ENCODE measurements at places on chromosomes 4 and X. TPM values are rescaled to one million over a fixed set of nuclear protein-coding genes. Genes with fewer than 3 reads are reported as not detected.

The GABRG1 gene
- total RNA-seq: not detected

The PNPLA4 gene
- total RNA-seq: 9.4 TPM

The KIF4A gene
- total RNA-seq: 29.8 TPM

The NMU gene
- total RNA-seq: not detected

The MAGEC3 gene
- total RNA-seq: not detected

The ERAS gene
- not detected for total RNA-seq

The SPINK2 gene
- not detected for total RNA-seq

The CFAP299 gene
- not detected for total RNA-seq

The PCSK1N gene
- 0.55 TPM for total RNA-seq

DNA sequence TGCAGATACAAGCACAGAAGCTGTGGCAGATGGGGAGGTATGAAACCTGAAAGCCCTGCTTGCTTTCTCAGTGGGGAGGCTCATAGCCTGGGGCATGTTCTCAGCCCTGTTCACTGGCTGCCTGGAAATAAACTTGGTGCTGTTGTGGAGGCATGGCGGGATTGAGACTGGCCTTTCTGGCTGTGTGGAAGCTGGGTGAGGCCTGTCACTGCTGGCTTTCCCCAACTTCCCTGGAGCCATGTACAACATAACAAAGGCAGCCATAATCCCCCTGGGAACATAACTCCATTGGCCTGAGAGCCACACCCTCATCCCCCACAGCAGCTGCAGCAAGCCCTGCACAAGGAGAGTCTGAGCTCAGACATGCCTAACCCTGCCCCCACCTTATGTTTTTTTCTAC, 237.7 kb upstream of the TLL1 start:
- H3K4me3 ChIP-seq: no peak overlapping the region
- no peaks in the 10 kb centered on the region for H3K36me3 ChIP-seq
- H3K4me1 ChIP-seq: no peaks in the 10 kb centered on the region
- no peak for DNase-seq
- no peaks in the 10 kb centered on the region for H3K27me3 ChIP-seq

- H3K4me3 ChIP-seq: no peak overlapping the region
- no peaks in the 10 kb centered on the region for H3K27me3 ChIP-seq
- H3K27ac ChIP-seq: no peak overlapping the region
- peaks cover 15% of the 10 kb centered on the region for H3K36me3 ChIP-seq
- no peak for DNase-seq
Measured at GRCh38 chr4:45172636-45173035, 446.3 kb upstream of the GNPDA2 start.

DNA sequence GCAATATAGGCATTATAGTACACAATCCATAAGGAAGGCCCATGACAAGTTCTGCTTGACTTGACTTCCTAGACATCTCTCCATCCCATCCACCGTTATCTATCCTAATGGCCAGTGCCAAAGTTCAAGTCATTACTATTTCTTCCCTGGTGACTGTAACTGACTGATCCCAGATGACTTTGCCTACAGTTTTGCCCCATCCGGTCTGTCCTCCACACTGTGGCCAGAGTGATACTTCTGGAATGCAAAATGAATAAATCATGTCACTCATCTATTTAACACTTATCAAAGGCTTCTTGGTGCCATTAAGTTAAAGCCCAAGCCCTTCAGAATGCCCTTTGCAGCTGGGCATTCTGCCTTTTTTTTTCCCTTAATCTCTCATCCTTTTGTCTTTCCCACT, 130.8 kb downstream of the PPARGC1A start:
- no peaks in the 10 kb centered on the region for H3K36me3 ChIP-seq
- H3K4me3 ChIP-seq: no peak overlapping the region
- no peak for DNase-seq
- H3K4me1 ChIP-seq: no peaks in the 10 kb centered on the region
- H3K27ac ChIP-seq: no peak overlapping the region

DNA sequence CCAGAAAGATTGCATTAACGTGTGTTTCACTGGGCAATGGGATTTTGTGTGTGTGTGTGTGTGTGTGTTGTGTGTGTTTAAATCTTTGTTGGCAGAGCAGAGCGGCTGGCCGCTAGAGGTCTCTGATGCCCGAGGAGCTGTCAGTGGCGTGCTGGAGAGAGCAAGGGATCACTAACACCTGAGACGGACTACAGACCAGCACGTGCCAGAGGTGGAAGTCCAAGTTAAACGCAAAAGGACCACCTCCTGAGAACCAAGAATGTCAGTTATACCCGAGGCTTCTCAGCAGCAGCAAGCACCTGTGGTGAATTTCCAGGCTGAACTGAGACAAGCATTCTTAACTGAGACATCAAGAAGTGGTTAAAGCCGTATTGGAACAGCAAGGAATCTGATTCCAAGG, 9.0 kb upstream of the SLC25A14 start:
- no peaks in the 10 kb centered on the region for H3K36me3 ChIP-seq
- DNase-seq: no peak
- no peak overlapping the region for H3K27ac ChIP-seq
- H3K4me1 ChIP-seq: no peaks in the 10 kb centered on the region

DNA sequence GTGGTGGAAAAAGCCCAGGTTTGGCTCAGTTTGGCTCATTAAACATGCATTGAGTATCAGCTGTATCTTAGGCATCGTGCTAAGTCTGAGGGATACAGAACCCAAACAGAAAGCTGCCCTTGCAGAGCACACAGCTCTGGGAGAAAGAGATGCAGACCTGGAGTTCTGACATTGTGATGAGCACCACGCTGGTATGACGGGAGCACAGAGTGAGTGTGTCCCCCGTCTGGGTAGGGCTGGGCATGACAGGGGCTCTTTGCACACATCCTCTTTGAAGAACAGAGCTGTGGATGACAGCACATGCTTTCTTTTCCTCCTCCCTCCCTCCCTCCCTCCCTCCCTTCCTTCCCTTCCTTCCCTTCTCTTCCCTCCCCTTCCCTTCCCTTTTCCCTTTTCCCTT, 52.2 kb downstream of the CLCN4 start:
- DNase-seq: no peak
- no peak overlapping the region for H3K27ac ChIP-seq
- no peaks in the 10 kb centered on the region for H3K36me3 ChIP-seq

GRCh38 chrX:131762802-131763234, 218.9 kb downstream of the OR13H1 start:
- H3K4me1 ChIP-seq: no peaks in the 10 kb centered on the region
- H3K4me3 ChIP-seq: no peak overlapping the region
- H3K27ac ChIP-seq: no peak overlapping the region
- DNase-seq: no peak
- H3K27me3 ChIP-seq: no peaks in the 10 kb centered on the region

GRCh38 chr4:185261946-185262345, 52.5 kb downstream of the SNX25 start:
- no peaks in the 10 kb centered on the region for H3K36me3 ChIP-seq
- no peak for DNase-seq
- peak overlapping the region; percentile 19 for H3K27ac ChIP-seq
- H3K4me1 ChIP-seq: peaks cover 7% of the 10 kb centered on the region
- no peaks in the 10 kb centered on the region for H3K27me3 ChIP-seq

DNA sequence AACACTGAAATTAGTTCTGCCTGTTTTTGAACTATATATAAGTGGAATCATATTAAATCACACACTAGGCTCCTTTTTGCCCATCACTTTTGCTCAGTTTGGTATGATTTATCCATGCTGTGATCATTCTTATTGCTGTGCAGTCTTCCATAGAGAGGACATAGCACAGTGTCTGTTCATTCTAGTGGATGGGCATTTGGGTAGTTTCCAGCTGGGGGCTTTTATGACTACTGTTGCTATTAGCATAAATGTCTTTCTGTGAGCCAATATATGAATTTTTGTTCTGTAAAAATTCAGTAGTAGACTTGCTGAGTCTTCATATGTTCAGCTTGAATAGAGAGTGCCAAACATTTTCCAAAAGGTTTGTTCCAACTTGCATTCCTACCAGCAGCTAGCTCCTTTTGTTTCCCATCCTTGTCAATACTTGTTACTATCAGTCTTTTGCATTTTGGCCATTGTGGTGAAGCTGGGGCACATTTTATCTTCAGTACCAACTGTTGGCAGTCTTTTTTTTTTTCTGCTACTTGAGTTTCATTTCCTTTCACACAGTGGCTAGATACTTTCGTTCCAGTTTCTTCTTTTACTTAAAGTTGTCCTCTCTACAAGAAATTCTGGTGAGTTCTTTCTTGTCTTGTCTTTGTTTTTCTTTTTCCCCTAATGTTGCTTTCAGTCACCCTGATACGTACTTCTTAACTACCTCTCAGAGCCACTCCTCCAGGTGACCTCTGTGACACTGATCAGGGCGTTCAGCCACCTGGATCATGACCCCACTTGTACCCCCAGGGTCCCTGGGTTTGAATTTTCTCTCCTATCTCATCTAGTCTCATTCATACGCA, 87.0 kb downstream of the ANXA3 start:
- peaks cover 7% of the 10 kb centered on the region for H3K4me1 ChIP-seq
- peaks cover 3% of the 10 kb centered on the region for H3K27me3 ChIP-seq
- H3K27ac ChIP-seq: peak overlapping the region; percentile 29
- H3K4me3 ChIP-seq: peak overlapping the region; percentile 45

DNA sequence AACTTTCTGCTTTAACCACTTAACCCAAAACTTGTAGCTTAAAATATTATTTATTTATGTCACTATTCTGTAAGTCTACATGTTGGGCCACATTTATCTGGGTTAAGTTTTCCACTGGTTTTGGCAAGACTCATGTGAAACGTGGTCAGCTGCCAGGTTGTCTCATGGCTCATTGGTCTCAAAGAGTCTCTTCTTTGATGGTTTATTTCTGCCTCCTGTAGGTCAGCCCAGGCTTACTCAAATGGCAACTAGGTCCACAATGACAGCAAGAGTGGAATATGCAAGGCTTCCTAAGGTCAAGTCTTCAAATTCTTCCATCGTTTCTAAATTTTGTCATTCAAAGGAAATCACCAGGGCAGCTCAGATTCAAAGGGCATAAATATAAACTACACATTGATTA, 828.7 kb downstream of the PCDH7 start:
- no peaks in the 10 kb centered on the region for H3K4me1 ChIP-seq
- no peaks in the 10 kb centered on the region for H3K36me3 ChIP-seq
- DNase-seq: no peak
- no peak overlapping the region for H3K4me3 ChIP-seq

- H3K27ac ChIP-seq: no peak overlapping the region
- H3K4me3 ChIP-seq: no peak overlapping the region
- H3K36me3 ChIP-seq: peaks cover 4% of the 10 kb centered on the region
- no peaks in the 10 kb centered on the region for H3K27me3 ChIP-seq
- no peak for DNase-seq
Measured at GRCh38 chr4:62560858-62561257, 1360.7 kb downstream of the ADGRL3 start.

DNA sequence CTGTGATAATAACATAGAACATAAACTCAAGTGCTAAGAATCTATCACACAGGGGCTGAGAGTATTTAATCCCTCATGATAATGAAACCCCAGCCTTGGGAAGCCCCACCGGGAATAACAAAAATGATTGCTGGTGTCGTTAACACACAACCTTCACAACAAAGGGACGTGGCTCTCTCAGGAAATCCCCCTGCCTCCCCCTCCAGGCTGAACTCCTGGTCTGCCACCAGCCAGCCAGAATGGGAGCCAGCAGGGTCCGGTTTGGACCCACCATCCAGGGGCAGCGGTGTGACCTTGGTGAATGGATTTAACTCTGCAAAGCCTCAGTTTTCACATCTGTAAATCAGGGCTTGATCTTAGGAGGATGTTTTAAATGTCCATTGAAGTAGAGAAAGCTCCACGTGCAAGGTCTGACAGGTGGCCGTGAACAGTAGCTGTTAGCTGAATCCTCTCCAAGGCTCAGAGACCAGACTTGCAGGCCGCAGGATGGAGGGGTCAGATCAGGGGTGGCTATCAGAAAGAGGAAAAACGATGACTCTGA, 46.5 kb downstream of the ABLIM2 start:
- H3K27ac ChIP-seq: no peak overlapping the region
- H3K4me1 ChIP-seq: peaks cover 5% of the 10 kb centered on the region
- no peak for DNase-seq
- no peak overlapping the region for H3K4me3 ChIP-seq
- H3K36me3 ChIP-seq: no peaks in the 10 kb centered on the region

- no peak for DNase-seq
- no peaks in the 10 kb centered on the region for H3K27me3 ChIP-seq
- H3K4me1 ChIP-seq: peaks cover 13% of the 10 kb centered on the region
- H3K27ac ChIP-seq: peak overlapping the region; percentile 67
- no peaks in the 10 kb centered on the region for H3K36me3 ChIP-seq
- no peak overlapping the region for H3K4me3 ChIP-seq
Measured at GRCh38 chrX:123869488-123869887, 9.6 kb downstream of the XIAP start.

DNA sequence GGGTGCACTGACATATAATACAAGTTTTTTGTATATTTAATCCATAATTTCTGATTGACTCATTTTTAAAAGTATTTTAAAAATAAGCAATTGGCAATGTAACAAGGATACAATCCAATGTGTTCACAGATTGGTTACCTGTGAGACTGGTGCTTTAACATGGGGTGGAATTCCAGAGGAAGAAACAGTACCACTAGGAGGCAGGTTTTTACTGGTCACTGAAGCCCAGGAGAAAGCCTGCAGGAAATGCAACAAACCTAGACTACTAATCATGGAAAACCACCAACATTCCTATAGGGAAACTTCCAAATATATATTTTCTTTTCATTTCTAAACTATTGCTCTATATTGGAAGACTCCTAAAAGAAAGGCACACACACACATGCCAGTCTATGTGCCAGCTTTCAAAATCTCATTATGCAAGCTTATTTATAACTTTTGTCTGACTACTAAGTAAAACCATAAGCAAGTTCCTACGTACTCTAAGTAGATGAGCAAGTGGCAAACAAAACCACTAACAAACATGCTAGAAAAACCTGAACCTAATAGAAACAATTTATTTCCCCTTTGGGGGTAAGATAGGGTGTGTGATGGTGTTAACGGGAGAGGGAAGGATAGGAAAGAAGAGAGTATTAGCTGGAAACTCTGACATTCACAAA, 19.2 kb downstream of the G3BP2 start:
- peak overlapping the region; percentile 80 for H3K27ac ChIP-seq
- peaks cover 21% of the 10 kb centered on the region for H3K36me3 ChIP-seq
- H3K4me1 ChIP-seq: peaks cover 18% of the 10 kb centered on the region
- DNase-seq: no peak
- no peaks in the 10 kb centered on the region for H3K27me3 ChIP-seq

GRCh38 chr4:504076-504475, 5.1 kb downstream of the PIGG start:
- H3K27me3 ChIP-seq: no peaks in the 10 kb centered on the region
- peaks cover 35% of the 10 kb centered on the region for H3K4me1 ChIP-seq
- H3K4me3 ChIP-seq: no peak overlapping the region
- no peak overlapping the region for H3K27ac ChIP-seq
- DNase-seq: no peak
- H3K36me3 ChIP-seq: peaks cover 56% of the 10 kb centered on the region

GRCh38 chr4:38703635-38704034, 39.6 kb downstream of the KLF3 start:
- H3K4me1 ChIP-seq: peaks cover 22% of the 10 kb centered on the region
- H3K27ac ChIP-seq: peak overlapping the region; percentile 41
- no peak overlapping the region for H3K4me3 ChIP-seq
- DNase-seq: no peak

DNA sequence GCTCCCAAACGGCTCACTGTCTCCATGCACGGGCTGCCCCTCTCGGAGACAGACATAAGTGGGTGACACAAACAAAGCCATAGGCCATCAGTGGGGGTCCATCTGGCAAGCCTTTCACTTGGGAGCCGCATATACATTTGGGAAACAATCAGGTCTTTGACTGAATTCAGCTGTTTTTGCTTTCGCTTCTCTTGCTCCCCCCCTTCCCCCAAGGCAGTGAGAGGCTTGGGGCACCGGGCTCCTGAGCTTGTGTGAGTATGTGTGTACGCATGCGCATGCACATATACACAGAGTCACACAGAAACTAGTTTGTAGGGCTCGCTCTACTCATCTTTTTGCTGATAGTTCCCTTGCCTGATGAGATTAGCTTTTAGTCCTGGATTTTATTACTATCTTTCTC, 284.4 kb downstream of the AFF2 start:
- no peaks in the 10 kb centered on the region for H3K36me3 ChIP-seq
- no peaks in the 10 kb centered on the region for H3K27me3 ChIP-seq
- H3K4me3 ChIP-seq: no peak overlapping the region
- no peak for DNase-seq
- H3K27ac ChIP-seq: no peak overlapping the region

Measured in natural killer cell treated with Interleukin-12 subunit alpha and Interleukin-12 subunit beta and Interleukin-15 and Interleukin-18, amount 100 ng/mL, for 72 hours (primary cell).